Kasumi-1 (cell line): ENCODE measurements at places on chromosomes 6 and 20.

GRCh38 chr6:72401865-72402264 is 220.0 kb upstream of the KCNQ5 start:
- no peak for DNase-seq

DNA sequence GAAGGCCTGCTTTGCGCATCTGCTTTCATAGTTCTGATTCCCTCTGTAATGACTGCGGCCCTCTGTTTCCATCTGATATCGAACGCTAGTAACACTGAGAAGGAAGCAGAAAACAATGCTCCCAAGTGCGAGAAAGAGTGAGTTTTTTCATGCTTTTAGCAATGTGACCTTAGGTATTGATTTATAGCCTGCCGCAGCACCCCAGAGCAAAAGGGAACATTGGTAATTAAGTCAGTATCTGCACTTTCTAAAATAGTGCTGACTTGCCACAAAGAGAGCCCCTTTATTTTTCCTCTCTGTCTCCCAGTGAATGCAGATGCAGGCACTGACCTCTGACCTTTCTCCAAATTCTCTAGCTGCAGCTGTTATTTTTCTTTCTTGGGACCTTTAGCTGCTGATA is 129.8 kb downstream of the HDGFL1 start:
- DNase-seq = no peak

- no peak for DNase-seq
Measured at GRCh38 chr6:161242779-161243693, 30.8 kb downstream of the AGPAT4 start.

- DNase-seq = no peak
Measured at GRCh38 chr6:155106456-155107115, 111.5 kb downstream of the TIAM2 start.

DNA sequence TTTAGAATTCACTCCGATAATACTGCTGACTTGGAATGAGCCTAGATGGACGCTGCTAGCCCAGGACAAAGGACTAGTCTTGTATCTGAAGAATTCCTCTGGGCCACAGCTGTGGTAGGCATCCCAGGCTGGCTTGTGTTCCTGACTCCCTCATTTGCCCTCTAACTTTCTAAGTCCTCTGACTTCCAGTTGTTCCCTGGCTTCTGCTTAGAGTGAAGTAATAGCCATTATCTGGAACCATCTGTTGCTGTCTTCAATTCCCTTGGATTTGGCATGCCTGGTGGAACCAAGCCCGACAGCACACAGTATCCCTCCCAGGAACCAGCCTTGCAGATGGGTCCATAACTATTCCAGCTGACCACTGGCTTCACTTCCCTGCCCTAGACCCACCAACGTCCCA is 376.0 kb downstream of the SYNE1 start:
- DNase-seq = no peak
